ENCODE measurements at places on chromosomes 16 and 17.
A peak's percentile ranks its signal among the peaks of the same experiment; 100 is the strongest.

DNA sequence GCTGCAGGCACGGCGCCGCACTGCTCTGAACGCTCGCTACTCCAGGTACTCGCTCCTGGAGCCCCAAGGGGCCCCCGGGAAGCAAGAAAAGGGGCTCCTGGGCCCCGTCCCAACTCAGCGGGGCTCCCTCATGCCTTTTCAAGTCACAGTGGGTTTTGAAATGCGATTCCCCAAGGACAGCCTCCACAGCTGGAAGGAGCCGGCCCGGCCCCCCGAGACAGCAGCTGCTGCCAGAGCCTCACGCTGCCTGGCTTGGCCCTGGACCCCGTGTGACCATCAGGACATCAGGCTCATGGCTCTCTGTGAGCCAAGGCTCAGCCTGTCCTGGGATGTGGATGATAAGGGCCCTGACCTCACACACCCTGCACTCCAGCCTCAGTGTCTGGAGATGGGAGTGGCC is 80.6 kb downstream of the LMF1 start:
- no peak for DNase-seq

DNA sequence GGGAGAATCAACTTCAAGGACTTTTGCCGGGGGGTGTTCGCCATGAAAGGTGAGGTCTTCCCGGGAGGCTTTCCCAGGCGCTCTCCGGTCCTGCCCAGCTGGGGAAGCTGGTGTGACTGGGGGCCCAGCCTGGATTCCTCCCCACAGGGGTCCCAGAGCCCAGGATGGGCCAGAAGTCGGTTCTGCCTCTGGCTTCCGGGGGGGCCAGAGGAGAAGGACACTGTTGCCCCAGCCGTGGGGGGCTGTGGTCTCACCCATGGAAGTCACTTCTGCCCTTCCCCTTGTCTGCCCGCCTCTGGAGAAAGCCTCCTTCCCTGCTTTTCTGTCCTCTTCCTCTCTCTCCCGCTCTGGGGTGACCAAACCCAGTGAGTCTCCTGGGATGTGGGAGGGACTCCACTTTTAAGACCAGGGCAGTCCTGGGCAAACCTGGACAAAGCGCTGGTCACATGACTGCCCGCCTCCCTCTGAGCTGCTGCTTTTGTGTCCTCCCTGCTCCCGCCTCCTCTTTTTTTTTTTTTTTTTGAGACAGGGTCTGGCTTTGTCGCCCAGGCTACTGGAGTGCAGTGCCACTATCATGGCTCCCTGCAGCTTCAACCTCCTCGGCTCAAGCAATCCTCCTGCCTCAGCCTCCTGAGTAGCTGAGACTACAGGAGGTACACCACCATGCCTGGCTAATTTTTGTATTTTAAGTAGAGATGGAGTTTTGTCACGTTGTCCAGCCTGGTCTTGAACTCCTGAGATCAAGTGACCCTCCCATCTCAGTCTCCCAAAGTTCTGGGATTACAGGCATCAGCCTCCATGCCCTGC is 40.6 kb downstream of the RAB11FIP4 start:
- DNase-seq, result no peak

GRCh38 chr17:40548982-40549685 is 16.1 kb downstream of the CCR7 start:
- no peak for DNase-seq

- no peak for DNase-seq
These were observed 346.6 kb upstream of the EEF2KMT start for GRCh38 chr16:5444189-5444588.

DNA sequence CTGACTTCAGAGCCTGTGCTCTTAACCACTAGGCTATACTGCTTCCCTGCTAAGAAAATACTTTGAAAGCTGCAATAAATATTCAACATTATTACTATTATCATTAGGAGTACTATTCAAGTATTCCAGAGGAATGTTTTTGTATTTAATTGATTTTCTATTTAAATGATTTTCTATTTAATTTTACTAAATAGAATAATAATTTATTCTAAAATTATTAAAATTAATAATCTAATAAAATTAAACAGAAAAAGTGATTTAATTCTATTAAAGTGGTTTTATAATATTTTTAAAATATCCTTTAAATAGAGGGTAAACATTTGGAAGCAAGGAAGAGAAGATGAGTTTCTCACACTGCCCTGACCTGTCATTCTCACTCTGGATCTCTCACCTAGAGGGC is 173.8 kb downstream of the DNAH9 start:
- DNase-seq, result no peak

DNA sequence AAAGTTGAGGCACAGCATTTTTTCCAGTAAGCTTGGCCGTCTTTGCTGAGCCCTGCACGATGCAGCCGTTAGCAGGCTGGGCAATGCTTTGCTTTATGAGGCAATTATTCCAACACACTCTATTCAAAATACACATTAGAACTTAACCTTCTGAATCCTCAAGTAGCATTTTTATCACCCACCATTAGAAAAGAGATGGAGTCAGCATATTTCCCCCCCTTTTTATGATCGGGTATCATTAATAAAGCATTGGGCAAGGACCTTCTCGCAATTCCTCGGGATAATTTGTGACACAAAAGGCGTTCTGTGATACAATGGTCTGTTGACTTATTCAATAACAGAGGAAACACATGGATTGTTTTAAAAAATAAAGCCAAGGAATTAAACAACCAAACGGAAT is 374.5 kb upstream of the RBFOX1 start:
- no peak for DNase-seq

GRCh38 chr17:16820979-16821543 is 131.0 kb downstream of the CCDC144A start:
- DNase-seq, result no peak

DNA sequence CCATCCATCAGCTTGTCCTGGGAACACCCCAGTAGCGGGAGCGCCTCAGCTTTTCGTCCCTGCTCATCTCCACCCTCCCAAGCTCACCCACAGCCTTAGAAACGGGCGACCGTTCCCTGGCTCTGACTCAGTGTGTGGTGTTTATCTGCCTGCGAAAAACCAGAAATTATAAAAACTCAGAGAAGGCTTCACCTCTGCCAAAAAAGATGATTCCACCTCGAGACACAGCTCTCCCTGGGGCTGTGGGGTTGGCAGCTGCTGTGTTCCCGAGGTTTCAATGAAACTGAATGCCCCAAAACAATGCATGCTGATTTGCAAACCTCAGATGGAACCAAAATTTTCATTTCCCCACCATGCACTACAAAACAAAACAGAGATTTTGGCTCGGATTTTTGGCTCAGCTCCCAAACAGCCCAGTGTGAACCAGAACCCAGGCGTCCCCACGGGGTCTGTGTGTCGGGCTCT is 62.4 kb upstream of the MED9 start:
- no peak for DNase-seq

DNA sequence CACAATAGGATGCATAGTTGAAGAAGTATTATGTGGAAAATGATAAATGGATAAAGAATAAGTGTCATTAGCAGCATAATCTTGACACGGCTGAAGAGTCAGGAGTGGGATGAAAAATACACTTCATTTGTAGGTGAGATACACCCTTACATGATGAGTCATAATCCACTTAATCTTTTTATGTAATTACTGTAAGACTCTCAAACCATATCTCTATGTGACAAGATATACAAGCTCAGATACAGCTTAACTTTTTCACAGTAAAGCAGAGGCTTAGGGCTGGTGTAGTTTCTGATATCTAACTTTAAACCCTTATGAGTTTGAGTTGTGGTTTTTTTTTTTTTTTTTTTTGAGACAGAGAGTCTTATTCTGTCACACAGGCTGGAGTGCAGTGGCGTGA is 101.2 kb downstream of the FTO start:
- DNase-seq, result no peak

DNA sequence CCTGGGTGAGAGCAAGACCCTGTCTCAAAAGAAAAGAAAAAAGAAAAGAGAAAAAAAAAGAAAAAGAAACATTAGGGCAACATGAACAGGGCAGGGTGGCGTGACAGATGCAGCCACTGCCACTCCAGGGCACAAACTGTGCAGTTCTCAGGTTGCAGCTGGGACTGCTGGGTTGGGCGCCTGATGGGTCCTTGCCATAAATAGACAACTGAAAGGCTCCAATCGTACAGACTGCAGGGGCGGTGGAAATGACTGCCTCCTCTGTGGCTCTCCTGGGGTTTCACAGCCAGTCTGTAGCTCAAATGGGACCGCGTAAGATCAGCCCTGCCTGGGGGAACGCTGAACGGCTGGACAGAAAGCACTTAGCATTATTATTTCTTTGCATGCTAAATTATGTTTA is 130.7 kb downstream of the CPPED1 start:
- DNase-seq, result no peak

DNA sequence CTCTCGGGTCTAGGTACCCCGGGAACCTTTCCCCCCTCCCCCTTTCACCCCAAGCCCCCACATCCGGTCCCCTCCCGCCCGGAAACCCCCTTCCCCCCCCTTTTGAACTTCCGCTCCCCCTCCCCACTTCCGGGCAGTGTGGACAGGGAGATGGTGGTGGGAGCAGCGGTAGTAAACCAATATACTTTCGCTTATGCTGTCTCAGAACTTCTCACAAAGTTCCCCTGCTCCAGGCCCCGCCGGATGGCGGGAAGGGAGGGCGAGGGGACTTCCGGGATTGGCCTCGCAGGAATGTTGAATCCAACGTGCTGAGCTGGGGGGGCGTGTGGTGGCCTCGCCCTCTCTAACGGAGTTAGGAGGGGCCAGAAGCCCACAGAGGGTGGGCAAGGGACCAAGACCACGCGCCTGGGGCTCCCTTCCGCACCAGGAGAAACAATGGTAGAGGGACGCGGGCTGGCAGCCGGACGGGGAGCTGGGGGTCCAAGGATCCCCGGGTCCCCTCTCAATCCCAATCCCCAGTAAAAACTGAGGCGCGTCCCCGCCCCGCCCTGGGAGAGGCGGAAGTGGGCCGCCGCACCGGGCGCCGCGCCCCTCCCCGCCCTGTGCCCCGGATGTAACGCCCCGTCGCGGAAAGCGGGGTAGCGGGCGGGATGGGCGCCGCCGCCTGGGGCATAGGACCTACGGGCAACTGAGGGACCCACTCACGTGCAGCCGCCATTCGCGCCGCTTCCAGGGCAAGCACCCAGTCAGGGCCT is 742 bp downstream of the PFN1 start:
- peak; percentile 53 for DNase-seq

GRCh38 chr16:296806-297510 is 14.0 kb downstream of the PDIA2 start:
- DNase-seq, result no peak

GRCh38 chr17:2712300-2713043 is 908 bp upstream of the CLUH start:
- no peak for DNase-seq

Data from effector CD4-positive, alpha-beta T cell (primary cell).